CD4-positive, alpha-beta T cell treated with Interleukin-2 at 100 ng/mL for 4 hours (primary cell): ENCODE measurements at places on chromosomes 4 and X.

- DNase-seq, result no peak
Measured at GRCh38 chr4:64598066-64598465, 188.8 kb upstream of the TECRL start.

- DNase-seq, result no peak
Measured at GRCh38 chrX:65652098-65652497, 15.4 kb upstream of the MSN start.

- DNase-seq, result peak; percentile 26
Measured at GRCh38 chrX:3638280-3638873, 75.1 kb downstream of the PRKX start.

DNA sequence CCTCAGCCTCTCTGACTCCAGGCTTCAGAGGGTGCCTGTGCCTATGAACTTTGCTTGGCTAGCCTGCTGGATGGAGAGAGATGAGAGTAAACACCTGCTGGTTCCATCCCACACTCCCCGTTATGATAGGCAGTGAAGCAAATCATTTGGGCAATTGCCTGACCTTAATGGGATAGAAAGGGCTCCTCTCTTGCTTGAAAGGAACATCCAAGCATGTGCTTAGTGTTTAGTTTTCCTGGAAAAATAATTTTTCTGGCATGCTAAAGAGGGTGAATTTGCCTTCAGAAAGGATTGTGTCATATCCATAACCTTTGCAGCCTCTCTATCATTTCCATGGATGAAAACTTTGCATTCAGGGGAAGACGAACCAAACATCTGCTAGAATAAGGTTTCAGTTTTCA is 10.8 kb downstream of the PLAC1 start:
- DNase-seq, result no peak

DNA sequence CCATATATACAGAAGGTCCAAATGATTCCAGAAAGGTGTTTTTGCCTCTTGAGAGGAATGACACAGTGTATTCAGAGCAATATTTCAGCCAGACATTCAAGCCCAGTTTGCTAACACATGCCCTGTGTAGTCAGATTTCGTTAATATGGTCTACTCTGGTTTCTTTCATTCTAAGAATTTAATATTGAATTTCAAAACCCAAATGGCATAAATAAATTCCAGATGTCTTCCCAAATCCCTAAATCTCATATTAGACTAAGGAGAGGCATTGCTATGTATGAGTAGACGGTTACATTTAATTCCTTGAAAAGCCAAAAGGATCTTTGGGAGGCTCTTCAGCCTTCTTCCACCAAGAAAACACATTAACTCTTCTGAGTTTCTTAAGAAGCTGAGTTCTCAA is 66.3 kb upstream of the C1QTNF7 start:
- DNase-seq, result no peak

DNA sequence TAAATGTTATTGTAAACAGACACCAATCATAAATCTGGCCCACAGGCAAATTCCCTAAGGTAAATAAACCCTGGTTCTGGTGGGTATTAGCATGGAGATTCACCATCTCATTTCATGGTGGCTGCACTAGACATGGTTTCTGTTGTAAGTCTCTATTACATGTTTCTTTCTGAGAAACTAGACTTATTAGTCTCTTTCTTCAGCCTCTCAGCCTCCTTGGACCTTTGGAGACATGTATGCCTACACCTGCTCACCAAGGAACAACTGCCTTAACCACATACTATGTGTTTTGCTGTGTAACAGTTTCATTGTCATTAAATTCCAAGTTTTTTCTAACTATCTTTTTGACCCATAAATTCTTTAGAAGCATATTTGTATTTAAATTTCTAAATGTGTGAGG is 13.1 kb downstream of the DDIT4L start:
- DNase-seq, result no peak

GRCh38 chrX:119790977-119791436 is 423 bp downstream of the RPL39 start:
- DNase-seq, result peak; percentile 72

DNA sequence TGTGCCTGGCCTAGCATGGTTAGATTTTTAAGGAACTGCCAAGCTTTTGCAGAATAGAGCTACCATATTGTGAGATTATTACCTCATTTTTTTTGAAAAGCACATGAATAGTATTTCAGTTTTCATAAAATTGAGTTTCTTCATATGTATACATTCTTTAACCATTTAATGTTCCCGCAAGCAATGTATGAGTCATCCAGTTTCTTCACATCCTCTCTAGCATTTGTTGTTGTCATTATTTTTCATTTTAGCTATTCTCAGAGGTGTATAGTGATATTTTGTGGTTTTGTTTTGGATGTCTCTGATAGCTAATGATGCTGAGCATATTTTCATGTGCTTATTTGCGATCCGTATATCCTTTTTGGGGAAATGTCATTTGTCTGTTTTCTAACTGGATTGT is 74.9 kb downstream of the GLUD2 start:
- DNase-seq, result no peak

- no peak for DNase-seq
Measured at GRCh38 chrX:119087121-119087520, 14.3 kb downstream of the CT47C1 start.

- no peak for DNase-seq
Measured at GRCh38 chr4:52172166-52172565, 121.1 kb downstream of the SPATA18 start.

DNA sequence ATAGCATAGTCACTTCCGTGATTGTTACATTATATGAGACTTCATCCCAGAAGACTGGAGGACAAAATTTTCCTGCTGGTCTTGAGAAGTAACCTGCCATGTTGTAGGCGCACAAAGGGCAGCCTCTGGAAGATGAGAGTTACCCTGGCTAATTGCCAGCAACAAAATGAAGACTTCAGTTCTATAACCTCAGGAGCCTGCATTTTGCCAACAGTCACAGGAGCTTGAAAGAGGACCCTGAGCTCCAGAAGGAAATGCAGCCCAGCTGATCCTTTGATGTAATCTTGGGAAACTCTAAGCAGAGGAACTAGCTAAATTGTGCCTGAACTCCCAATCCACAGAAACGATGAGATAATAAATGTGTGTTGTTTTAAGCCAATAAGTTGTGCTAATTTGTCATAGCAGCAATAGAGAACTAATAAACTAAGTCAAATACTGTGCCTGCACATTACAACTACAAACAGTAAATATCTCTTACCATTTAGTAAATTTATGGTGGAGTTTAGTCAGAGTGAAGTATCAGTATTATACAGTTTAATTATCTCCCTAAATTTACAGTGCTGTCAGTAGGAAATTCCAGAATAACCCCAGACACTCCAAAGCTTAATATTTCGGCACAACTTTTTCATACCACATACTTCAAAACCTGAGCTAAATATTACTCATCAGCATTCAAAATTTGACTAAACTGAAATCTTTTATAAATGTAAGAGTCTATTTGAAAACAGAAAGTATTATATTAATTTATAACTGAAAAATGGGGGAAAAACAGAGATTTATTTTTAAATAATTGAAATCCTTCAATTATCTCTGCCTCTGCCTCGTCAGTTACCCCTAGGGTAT is 90.1 kb upstream of the MAPK10 start:
- DNase-seq, result no peak

DNA sequence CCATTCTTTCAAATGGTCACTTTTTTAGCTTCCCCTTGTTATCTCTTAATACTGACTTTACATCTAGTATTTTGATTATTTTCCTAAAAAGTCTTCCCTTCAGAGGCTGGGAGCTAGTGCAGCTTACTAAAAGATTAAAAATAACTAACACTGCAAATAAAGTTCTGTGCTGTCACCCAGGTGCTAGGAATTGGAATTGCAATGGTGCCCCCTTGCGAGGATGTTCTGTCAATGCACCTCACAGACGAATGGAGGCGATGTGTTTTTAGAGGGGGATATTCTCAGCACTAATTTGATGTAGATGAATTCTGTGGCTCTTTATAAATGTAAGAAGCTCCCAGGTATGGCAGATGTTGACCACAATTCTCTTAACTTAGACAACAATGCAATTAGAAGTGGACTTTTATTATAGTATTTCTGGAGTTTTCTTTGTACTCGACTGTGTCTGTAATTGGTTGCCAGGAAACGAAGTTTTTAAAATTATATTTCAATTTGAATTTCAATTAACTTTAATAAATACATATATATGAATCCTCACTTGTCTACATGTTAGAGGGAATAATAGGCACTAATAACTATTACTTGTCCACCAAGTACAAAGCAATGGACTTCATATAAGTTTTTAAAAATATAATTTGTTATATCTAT is 22.0 kb upstream of the SMIM31 start:
- peak; percentile 49 for DNase-seq

DNA sequence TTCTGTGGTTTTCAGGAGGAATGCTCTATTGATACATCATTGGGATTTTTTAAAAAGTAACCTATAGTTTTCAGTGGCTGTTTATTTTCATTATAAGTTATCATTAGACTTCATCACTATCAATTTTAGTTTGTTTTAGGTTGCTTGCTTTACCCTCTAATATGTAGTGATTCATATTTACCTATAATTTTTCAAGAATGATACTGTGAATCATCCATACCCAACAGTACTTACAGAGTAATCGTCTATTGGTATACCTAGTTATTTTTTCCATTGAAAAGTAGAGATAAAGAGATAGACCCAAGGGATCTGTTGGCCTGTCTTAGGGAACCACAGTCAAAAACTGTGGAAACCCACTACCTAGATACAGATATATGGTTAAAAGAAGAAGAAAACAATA is 83.3 kb downstream of the KLHL34 start:
- no peak for DNase-seq

DNA sequence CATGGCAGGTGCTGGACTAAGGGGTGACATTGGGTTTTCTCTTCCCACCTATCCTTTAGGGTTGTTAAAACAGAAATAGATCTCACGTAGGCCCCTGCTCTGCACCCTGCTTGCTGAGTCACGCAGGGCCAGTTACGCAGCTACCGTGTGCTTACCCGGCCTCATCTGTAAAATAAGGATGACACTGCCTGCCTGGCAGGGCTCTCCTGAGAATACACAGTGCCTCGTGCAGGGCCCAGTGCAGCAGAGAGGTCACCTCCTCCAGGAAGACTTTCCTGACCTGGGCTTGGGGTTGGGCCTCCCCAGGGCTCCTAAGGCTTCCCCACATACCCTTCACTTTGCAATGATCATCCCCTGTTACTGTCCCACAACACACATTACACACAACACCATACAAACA is 33.6 kb upstream of the JAKMIP1 start:
- DNase-seq, result no peak

DNA sequence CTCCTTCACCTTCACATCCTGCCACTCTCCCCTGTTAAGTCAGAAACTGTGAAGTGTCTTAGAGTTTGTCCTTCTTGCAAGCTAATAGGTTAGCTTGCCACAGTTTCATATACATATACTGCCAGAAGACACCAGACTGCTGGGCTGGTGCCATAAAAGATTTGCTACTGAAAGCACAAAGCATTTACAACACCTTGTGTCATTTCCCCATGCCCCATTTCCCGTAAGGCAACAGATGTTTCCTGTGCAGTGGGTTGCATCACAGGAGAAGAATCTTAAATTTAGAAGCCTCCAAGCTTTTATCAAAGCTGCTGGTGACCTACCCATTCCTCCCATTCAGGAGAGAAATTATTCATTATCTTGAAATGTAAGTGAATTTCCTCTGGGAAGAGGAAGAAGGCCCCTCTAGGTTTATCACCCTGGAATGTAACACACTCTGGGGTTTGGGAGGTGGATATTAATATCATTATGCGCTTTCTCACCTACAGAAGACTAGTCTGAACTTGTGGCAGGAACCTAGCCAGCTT is 34.5 kb upstream of the RAB33B start:
- DNase-seq, result peak; percentile 4

GRCh38 chr4:113397114-113397701 is 347.8 kb downstream of the ANK2 start:
- no peak for DNase-seq

GRCh38 chrX:153478746-153479145 is 8.4 kb upstream of the HAUS7 start:
- no peak for DNase-seq

- DNase-seq, result no peak
Measured at GRCh38 chr4:139465922-139466321, 12.0 kb downstream of the RAB33B start.

DNA sequence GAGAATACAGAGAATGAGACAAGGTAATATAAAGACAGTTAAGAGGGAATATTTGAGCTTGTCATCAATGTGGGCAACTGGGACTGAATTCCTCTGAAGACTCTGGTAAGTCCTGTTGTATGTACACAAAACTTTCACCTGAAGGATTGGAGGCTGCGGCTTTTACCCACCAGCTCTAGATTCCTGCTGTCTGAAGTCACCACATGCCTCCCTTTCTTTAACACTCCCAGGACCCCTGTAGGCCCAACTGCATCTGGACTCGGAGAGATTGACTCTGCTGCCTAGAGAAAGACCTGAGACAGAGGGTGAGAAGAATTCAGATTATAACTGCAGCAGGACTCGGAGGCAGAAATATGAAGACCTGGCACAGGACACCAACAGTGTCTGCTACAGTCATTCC is 1048.0 kb downstream of the PDHA2 start:
- no peak for DNase-seq
